Esophagus muscularis mucosa (tissue), 4 donors: ENCODE measurements at places on chromosomes 12 and 14. TPM values are rescaled to one million over a fixed set of nuclear protein-coding genes. Genes with fewer than 3 reads are reported as not detected.

- no peak for DNase-seq
Observed at GRCh38 chr12:131063960-131064359, 110.3 kb downstream of the ADGRD1 start.

DNA sequence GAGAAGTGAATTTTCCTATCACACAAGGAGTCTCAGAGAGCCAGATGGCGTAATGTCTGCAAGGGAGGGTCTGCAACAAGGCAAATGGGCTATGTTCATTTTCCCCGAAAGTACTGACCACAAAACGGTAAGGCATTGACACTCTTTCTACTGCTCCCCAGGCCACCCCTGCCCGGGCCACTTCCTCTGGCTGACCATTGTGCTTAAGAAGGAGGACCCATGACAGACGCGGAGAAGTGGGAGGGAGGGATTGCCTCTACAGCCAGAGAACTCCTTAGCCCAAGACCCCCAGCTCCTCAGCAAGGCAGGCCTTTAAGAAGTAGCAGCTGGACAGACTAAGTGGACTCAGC is 1.2 kb downstream of the NCKAP5L start:
- no peak for DNase-seq

- no peak for DNase-seq
Observed at GRCh38 chr14:72714094-72714493, 179.8 kb downstream of the DPF3 start.

DNA sequence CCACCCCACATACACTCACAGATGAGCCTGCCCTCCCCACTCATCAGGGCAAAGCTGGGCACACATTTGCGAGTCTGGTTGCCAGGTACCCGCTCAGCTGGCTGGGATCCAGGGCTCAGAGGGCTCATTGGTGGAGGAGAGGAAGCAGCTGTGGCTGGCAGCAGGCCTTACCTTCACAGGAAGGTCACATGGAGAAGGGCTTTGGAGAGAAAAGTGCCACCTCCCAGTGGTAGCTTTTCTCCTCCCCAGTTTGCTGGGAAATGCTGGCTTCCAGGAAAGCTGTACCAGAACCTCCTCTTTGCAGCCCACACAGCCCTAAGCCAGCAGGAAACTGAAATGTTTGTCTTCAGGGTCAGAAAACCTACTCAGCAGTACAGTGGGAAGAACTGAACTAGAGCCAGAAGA is 55.6 kb downstream of the LGMN start:
- no peak for DNase-seq

DNA sequence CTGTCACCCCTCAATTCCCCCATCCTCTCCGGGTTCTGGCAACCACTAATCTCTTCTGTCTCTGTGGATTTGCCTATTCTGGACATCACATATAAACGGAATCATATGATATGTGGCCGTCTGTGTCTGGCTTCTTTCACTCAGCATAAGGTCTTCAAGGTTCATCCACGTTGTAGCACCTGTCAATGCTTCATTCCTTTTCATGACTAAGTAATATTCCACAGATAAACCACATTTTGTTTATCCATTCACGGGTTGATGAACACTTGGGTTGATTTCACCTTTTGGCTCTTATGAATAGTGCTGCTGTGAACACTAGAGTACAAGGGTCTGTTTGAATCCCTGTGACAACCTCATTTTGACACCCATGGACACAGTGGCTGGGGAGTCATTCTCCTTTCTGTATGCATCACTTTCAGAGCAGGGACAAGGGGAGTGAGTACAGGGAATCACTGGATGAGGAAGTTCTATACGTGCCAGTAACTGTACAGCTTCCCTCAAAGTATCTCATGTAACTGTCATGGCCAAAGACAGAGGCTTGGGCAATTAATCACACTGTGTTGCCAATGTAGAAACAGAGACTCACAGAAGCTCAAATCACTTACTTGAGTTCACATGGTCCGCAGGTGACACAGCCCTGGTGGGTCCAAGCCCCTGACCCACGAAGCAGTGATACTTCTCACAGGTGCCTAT is 10.9 kb upstream of the TESC start:
- DNase-seq, result no peak

- DNase-seq, result no peak
Observed at GRCh38 chr14:23381871-23382270, 5.0 kb downstream of the CMTM5 start.

DNA sequence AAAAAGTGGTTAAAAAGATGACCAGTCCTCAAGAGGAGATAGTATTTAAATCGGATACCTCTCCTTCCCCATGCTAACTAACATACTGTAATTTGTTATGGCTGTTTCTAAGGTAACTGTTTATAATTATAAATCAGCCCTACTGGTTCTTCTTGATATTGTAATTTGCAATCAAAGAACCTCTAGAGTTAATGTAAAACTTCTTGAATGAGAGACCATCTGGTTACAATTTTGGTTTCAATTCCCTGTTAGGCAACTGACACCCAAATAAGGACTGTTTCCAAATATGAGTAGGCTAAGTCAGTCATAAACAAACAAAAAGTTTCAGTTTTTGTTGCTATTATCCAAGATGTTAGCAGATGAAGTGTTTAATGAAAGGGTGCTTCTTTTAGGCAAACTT is 120.2 kb upstream of the DNM1L start:
- no peak for DNase-seq

- no peak for DNase-seq
Observed at GRCh38 chr14:23357261-23357660, 4.6 kb upstream of the SLC22A17 start.

- DNase-seq, result no peak
Observed at GRCh38 chr12:106740818-106741217, 33.7 kb upstream of the RIC8B start.

- no peak for DNase-seq
Observed at GRCh38 chr12:107645630-107646333, 39.8 kb upstream of the PWP1 start.

- DNase-seq, result no peak
Observed at GRCh38 chr12:25283006-25283405, 32.3 kb upstream of the KRAS start.

DNA sequence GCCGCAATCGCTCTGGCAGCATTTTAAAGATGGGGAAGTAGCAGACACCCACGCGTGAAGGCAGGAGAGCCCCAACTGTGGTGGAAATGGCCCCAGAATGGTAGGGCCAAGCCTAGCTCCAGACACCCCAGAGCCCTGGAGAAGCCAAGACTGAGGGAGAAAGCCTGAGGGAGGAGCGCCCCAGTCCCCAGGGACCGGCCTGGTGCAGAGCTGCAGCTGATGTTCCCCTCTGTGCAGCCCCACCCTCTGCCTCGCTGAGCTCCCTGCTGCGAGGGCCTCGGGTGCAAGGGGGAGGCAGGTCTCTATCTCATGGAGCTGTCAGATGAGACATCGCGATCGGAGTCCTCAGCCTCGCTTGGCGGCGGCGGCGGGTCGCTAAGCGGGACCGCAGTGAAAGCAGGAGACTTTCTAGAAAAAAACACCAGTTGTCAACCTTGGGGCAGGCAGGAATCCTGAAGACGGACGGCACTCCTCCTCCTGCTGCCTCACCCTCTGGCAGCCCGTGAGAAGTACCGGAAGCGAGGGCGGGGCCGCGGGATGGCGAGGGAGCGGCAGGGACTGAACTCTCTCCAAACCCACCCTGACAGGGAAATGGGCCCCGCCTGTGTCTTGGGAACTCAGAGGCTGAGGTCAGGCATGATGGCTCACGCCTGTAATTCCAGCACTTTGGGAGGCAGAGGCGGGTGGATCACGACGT is 6.0 kb downstream of the GAPDH start:
- peak; percentile 98 for DNase-seq

- no peak for DNase-seq
Observed at GRCh38 chr14:58082491-58083098, 69.4 kb downstream of the ARMH4 start.

GRCh38 chr12:24036438-24037216 is 87.2 kb upstream of the SOX5 start:
- DNase-seq, result no peak

- no peak for DNase-seq
Observed at GRCh38 chr12:91851741-91852477, 293.7 kb downstream of the BTG1 start.

DNA sequence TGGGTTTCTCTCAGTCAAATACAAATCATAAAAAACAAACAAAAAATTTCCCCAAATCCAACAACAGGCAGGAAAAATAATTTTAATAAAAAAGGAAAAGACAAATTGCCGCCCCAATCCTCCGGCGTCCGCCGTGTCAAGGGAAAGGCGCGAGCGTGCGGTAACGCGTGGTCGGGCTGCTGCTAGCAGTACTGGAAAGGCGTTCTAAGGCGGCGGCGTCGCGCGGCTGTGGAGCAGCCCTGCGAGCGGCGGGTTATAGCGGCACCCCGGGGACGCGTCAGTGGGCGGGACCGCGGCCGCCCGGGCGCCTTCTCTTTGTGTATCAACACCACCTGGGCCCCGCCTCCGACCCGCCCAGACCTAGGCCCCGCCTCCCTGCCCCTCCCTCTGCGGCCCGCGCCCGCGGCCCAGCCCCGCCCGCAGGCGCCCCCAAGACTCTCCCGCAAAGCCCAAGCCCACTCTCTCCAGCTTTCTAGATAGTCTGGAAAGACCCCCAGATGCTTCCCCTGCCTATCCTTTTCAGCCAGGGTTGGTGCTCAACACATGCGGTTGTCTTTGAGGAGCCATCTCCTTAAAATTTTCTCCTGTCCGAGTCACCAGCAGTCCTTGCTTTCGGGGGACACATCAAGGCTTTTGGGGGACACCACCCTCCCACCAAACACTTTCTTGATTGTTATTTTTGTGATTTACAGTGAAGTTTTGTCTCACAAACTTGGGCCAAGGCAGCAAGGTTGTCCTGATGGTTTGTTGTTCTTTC is at the start of gene SLC38A2:
TSS of gene SLC38A2 (minus strand) at position 230 of the 757 bp plus-strand sequence. CDS start 1,480 bp downstream, outside the sequence.
- peak; percentile 99 for DNase-seq

- no peak for DNase-seq
Observed at GRCh38 chr14:69504775-69505174, 20.2 kb downstream of the PLEKHD1 start.

GRCh38 chr14:49769171-49769570 is 1.2 kb downstream of the KLHDC2 start:
- no peak for DNase-seq

DNA sequence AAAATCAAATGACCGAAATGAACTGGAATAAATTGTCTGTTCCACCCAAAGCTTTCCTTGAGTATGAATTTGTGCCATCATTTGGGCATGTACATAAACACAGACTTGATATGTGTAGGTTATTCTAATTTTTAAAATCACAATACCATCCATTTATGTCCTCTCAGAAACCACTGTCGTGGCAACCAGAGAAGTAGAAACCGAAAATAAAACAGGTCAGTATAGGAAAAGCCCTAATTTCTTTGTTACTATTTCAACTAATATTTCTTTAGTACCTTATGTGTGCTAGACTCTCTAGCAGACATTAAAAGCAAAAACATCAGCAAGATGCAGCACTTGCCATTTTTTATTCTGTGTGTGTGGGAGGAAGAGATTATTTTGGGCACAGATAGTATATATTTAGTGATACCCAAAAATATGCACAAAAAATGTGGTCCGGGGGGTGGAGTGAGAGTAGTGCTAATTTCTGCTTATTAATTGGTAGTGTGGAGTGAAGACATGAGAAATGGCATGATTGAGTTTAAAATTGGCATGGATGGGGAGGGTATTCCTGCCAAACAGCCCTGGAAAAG is 130.8 kb upstream of the CNTN1 start:
- DNase-seq, result no peak

DNA sequence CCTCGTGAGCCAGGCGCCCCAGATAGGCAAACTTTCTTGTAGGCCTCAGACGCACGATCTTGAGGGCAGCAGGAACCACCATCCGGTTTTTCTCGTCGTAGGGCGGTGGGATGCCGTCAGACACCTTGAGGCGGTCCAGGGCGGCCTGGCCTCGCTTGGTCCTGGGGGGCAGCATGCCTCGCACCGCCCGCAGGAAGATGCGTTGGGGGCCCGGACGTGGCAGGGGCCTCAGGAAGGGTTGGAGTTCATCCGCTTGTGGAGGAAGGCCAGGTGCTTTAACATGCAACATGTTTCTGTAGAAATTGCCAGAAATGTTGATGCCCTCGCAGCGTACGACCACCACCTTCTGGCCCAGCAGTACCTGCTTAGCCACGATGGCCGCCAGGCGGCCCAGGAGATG is 5.5 kb upstream of the TSPAN9 start:
- no peak for DNase-seq

- no peak for DNase-seq
Observed at GRCh38 chr14:96949594-96949993, 152.4 kb downstream of the VRK1 start.

DNA sequence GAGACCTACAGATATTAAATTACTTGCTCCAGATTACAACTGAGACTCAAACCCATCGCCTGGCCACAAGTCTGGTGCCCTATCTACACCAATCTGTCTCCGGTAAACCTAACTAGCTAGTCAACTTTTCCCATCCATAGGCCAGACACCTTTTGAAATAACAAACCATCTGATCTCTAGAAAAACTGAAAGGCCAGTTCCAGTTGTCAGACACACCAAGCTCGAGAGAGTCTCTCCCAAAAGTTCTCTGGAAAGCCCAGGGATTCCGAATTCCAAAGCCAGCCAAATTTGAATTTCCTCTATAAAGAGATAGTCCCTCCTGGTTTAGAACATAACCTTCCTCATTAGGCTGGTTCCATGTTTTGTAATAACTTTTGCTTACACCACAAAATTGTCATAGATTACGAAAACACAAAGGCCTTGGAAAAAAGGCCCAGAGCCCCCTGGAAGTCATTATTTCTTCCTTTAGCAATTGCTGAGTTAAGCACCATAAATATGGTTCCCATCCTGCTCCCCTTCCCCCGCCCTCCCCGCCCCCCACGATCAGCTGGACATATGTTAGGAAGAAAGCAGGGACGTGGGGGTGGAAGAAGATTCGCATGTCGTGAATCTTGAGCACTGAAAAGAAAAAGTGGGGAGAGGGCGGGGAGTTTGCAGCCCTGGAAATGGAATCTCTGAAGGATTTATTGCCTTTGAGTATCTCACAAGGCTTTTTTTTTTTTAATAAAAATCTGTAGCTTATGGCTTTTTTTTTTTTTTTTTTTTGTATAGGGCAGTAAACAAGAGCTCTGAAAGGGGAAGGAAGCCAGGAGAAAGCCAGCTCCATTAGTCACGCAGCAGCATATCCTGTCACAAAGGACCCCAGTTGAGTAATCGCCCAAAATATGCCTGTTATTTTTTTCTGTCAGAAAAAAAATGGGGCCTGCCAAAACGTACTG is 110.4 kb downstream of the ZFP36L1 start:
- DNase-seq, result no peak

- no peak for DNase-seq
Observed at GRCh38 chr14:71499018-71499417, 433.2 kb upstream of the RGS6 start.

- no peak for DNase-seq
Observed at GRCh38 chr12:1054117-1054870, 63.3 kb downstream of the ERC1 start.

The GPR84 gene
- total RNA-seq, result 0.66 TPM

The SERPINA1 gene
- total RNA-seq, result 20.2 TPM

The ZC2HC1C gene
- 5.0 TPM for total RNA-seq

The BMP4 gene
- 21.5 TPM for total RNA-seq

The C12orf54 gene
- not detected for total RNA-seq

The FSCB gene
- 0.11 TPM for total RNA-seq

The DHH gene
- 3.0 TPM for total RNA-seq

The GABARAPL1 gene
- 352 TPM for total RNA-seq

The ESPL1 gene
- total RNA-seq, result 0.32 TPM

The MYF6 gene
- 0.29 TPM for total RNA-seq
